NCI-H1092 treated with DMSO at 0.1 percent for 48 hours (cell line): ENCODE measurements at places on chromosomes 11 and 22.

DNA sequence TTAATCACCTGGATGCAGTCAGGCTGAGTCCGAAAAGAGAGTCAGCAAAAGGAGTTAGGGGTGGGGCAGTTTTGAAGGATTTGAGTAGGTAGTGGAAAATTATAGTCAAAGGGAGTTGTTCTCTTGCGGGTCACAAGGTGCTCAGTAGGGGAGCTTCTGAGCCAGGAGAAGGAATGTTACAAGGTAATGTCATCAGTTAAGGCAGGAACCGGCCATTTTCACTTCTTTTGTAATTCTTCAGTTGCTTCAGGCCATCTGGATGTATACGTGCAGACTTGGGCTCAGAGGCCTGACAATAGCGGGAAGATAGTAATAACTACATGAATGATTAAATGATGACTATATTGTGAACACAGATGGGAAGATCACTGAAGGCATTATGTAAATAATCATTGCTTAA is 6.2 kb downstream of the SC5D start:
- no peak for DNase-seq

- DNase-seq: no peak
These were observed 1.4 kb upstream of the AP5B1 start for GRCh38 chr11:65781962-65782815.

DNA sequence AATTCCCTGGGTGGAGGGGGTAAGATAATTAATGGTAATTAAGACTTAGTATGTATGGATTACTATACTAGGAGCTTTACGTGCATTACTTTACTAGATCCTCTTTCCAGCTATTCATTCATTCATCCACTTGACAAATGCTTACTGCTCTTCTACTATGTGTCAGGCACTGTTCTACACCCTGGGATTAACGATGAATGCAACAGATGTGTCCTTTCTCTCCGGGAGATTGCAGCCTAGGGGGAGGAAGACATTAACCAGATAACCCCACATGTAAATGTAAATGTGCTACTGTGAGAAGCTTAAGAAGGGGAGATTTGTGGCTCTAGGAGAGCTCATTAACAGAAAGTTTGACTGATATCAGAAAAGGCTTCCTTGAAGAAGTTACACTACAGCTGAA is 1.7 kb downstream of the ANKK1 start:
- no peak for DNase-seq

- DNase-seq: peak; percentile 84
These were observed 66.4 kb downstream of the GAB2 start for GRCh38 chr11:78351193-78351592.

GRCh38 chr11:111450480-111451320 is 61.5 kb downstream of the BTG4 start:
- no peak for DNase-seq

- DNase-seq: no peak
These were observed 22.5 kb upstream of the SHISAL1 start for GRCh38 chr22:44335066-44335839.

DNA sequence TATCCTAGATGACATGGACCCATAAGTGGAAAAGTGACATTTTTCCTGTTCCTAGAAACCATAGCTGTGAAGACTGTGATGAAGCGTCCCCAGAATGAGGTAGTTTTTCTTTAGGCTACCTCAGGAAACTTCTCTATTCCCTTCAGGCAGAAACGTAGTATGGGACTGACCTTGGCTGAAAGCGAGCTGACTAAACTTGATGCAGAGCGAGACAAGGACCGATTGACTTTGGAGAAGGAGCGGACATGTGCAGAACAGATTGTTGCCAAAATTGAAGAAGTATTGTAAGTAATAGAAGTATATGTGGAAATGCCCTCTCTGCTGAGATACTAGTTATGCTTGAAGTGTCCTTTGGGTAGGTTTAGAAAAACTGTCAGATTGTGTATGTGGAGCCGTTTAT is 64.7 kb upstream of the GRIK4 start:
- DNase-seq: no peak

- DNase-seq: no peak
These were observed 117.0 kb downstream of the WT1 start for GRCh38 chr11:32318071-32319055.

GRCh38 chr22:50226063-50226874 is 18.6 kb downstream of the TUBGCP6 start:
- DNase-seq: no peak

DNA sequence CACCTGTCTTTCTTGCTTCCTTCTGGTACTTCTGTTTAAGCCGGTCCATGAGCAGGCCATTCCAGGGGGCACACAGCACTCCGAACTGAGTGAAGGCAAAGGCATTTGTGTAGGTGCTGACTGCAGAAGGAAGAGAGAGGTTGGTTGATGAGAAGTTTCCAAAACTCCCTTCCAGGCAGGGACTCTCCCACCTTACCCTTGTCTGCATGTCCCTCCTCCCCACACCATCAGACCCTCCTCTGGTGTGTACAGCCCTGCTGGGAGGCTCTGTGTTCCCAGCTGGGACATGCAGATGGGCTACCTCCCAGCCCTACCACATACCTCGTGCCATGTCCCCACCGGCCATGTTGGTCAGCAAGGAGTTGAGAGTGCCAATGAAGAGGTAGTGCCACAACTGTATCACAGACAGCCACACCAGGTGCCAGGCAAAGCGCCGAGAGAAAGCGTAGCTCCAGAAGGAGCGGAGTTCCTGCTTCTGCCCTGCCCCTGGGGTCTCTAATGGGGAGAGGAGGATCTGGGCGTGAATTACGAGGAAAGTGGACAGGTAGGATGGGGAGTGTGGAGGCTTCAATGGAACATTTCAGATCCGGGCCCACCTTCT is 12.2 kb downstream of the SLC43A3 start:
- no peak for DNase-seq

DNA sequence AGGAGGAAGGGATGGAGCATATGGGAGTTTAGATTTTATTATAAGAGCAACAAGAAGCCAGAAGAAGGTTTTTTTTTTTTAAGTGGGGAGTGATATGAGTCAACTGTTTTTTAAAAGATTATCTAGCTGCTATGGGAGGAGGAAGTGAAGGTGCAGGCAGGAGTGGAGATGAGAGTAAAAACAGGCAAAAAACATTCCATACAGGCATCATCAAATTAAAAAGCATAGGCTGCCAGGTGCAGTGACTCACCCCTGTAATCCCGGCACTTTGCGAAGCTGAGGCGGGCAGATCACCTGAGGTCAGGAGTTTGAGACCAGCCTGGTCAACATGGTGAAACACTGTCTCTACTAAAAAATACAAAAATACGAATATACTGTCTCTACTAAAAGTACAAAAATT is 368.4 kb upstream of the MTNR1B start:
- no peak for DNase-seq

DNA sequence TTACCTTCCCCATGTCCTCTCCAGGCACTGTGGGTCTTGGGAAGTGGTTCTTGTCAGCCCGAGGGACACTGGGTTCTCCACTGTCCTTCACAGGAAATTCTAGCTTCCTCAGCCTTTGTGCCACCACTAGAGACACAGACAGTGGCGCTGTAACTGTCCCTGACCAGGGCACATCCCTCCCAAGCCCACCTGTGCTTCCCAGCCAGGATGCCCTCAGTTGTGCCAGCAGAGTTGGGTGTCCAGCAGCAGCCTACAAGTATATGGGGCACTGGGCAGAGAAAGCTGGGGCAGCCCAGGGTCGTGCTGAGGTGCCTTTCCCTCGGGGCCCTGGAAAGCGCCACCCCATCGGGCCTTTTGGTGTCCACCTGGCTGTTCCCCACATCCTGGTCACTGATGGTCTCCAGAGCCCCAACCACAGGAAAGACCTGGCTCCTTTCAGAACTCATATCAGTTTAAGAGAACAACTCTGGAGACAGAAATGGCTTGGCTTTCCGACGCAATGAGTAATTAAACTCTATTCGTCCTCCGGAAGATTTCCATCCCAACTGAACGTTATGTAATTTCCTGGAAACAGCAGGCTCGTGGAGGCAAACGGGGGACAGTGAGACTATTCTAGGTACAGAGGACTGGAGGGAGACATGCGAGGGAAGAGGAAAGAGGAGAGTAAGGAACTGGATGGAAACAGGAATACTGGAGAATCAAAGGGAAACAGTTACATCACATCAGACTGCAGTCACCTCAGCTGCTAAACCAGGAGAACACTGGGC is 28.6 kb downstream of the PPP2R1B start:
- DNase-seq: no peak

- peak; percentile 63 for DNase-seq
These were observed 528 bp downstream of the WEE1 start for GRCh38 chr11:9573775-9574621.

GRCh38 chr11:20353829-20354434 is 9.6 kb upstream of the HTATIP2 start:
- DNase-seq: peak; percentile 40

- DNase-seq: no peak
These were observed 11.9 kb upstream of the PPP2R1B start for GRCh38 chr11:111778047-111778558.

DNA sequence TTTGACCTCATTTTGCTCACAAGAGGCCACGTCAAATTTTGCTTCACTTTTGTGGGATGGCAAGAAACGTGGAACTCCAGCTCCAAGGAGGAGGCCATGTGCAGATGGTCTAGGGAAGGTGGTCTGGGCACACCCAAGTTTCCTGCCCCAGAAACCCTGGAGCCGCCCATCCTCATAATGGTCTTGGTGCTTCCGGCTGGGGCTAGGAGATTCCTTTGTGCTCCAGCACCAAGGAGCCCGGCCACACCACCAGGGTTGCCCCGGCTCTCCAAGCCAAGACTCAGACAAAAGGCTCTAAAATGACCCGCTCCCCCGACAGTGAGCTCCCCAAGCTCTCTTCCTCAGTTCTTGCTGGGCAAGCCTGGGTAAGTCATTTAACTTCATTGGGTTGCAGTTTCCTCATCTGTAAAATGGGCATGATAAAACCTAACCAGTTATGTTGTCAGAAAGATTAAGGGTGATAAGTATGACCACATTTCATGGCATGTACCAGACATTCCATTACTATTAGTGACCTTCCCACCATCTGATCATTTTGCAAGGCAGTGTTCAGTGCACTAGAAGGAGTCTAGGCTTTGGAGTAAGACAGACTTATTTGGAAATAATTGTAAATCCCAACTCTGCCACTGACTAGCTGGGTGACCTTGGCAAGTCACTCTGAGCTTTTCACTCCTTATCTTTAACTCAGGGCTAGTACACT is 23.3 kb downstream of the DKK3 start:
- DNase-seq: no peak

DNA sequence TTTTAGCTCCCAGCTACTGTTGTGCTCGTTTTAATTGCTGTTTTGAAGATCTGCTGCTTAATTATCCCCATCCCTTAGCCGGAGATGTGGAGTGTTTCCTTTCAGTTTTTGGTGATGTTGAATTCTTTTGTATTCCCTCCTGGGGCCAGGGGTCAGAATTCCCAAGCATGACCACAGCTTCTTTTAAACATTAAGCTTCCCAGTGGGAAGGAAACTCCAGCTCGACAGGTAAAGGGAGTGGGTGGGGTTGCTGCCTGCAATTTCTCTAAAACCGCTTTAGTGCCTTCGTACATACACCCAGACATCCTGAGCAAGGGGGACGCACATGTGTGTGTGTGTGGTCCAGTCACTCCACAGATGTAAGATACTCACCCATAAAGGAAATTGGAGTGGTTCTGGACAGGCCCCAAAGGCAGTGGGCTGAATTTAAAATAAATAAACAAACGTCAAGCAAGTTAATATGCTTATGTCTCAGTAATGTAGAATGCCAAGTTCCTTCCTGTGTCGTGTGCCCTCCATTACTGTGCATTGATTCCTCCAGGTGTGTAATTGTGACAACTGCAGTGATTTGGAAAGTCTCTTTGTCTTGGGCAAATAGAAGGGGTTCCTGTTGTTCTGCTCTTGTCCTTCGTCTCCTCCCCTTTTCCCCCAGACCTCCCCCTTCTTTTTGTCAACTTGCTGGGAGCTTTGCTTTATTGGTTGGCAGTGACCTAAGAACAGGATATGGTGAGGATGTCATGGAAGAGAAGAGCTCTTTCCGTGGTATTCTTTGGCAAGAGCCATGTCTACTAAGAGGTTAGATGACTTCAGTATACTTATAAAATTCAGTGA is 19.2 kb upstream of the ADSL start:
- no peak for DNase-seq

DNA sequence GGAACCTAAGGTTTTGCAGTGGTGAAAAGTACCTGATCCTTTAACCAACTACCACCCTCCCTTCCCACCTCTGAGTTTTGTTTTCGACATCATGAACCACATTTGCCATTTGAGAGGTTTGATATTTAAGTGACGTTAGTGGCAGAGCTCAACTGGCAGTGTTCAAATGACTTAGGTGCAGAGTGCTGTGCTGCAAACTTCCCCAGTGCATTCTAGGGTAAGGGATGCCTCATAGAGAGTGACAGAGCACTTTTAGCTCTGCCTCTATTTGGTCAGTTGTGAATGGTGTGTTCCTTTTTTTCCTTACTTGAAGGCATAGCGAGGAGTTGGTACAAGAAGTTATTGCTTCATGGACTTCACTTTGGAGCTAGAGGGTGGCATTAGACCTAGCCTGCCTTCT is 9.4 kb downstream of the BMAL1 start:
- DNase-seq: no peak

GRCh38 chr22:49087198-49087597 is 740.5 kb downstream of the BRD1 start:
- no peak for DNase-seq
